IPS DF 19.7 (cell line): ENCODE measurements at places on chromosomes 7 and 10.

- no peak for DNase-seq
These were observed 33.2 kb downstream of the COL17A1 start for GRCh38 chr10:104052431-104052830.

DNA sequence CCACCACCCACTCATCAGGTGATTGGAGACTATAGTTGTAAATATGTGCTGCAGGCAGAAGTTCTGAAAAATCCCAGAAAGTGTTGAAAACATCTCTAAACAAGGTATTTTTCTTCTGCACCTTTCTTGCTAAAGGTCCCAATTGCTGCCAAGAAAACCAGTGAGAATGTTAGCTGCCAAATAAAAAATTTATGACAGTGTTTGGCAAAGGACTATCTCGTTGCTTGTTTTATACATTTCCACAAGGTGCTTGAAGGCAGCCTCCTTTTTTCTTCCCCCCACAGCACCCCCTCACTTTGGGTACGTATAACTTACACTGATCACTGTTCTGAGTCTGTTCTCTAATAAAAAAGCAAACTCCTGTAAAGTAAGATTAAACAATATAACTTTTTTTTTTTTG is 158.6 kb upstream of the TCF7L2 start:
- DNase-seq: no peak

GRCh38 chr7:48299580-48300169 is 128.4 kb downstream of the ABCA13 start:
- DNase-seq: peak; percentile 40

DNA sequence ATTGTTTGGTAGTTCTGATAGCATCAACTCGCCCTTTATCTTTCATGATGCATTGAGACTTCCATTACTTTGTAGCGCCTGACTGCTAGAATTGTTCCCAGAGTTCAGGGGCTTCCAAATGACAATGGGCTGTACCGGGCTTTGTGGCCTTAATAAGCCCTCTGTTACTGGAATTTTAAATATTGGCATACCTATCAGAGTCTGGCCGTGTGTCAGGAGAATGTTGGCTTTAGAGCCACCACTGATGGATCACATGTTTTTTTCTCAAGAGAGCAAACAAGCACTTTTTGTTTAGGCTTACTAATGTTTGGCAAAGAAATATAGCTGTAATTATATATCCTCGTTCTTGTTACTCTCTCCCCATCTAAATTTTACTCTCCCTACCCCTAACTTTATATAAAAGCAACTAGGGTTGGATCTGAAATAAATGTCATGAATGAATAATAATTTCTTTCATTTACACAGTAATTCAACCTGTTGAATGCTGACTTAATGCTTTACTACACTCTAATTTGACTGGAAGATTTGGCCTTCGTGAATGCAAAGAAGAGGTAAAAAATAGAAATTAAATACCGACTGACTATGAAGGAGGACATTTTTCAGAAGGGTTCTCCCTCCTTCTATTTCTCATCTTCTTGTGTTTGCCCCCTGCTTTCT is 396.7 kb downstream of the AUTS2 start:
- no peak for DNase-seq

- DNase-seq: no peak
These were observed 33.6 kb downstream of the FAM25A start for GRCh38 chr10:87053577-87054181.

DNA sequence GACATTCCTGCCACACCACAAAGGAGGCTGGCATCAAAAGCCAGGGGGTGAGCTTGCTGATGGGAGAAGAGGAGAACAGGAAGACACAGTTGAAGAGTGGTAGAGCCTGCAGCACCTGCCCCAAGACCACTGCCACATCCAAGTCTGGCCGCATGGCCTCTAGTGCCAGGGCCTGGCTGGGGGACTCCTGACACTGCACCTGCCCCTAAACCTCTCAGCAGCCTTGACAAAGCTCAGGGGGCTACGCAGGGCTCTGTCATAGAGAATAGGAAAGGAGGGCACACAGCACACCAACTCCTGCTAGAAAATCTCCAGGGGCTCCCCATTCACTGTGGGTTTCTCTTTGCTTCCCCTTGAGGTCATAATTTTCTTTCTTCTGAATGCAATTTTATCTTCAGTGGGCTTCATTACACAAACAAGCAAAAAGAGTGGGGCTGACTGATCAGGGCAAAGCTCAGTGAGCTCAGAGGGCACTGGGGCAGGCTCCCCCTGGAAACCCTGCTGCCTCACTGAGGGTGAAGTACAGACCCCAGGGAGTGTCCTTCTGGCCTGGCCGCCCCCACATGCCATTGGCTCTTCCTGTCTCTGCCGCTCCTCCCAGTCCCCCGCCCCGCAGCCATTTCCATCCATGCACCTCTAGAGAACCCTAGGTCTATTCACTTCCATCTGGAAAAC is 37.2 kb downstream of the VOPP1 start:
- no peak for DNase-seq

DNA sequence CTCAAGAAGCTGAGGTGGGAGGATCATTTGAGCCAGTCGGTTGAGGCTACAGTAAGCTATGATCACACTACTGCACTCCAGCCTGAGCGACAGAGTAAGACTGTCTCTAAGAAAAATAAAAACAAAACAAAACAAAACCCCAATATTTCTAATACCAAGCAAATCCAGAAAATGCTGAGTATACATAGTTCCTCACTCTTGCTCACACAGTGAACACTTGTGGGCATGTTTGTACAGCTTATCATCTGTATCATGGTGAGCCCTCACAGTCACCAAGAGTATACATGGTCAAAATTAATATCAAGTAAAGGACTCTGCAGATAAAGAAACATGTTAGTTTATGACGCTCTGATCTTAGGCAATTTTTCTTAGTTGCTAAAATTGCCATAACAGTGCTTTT is 41.5 kb upstream of the C10orf67 start:
- DNase-seq: no peak

DNA sequence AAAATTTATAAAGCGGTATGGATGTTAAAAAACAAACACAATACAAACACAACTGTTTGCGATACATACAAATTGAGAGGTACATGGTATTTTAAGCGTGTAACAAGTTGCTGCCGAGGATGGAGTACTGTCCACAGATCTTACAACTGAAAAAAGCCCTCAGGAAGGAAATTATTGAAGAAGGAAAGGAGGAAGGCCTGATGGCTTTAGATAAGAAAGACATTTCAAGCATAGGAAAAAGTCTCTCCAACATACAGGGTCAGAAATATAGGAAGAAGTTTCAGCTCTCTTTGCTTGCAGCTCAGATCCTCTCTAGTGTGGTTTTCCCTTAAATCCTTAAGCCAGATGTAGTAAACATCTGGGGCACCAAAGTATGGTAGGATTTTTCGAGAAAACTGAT is 25.0 kb downstream of the RBM28 start:
- DNase-seq: no peak

GRCh38 chr7:18445916-18446520 is 49.5 kb upstream of the HDAC9 start:
- no peak for DNase-seq
